ENCODE measurements at places on chromosomes 5 and 9.

DNA sequence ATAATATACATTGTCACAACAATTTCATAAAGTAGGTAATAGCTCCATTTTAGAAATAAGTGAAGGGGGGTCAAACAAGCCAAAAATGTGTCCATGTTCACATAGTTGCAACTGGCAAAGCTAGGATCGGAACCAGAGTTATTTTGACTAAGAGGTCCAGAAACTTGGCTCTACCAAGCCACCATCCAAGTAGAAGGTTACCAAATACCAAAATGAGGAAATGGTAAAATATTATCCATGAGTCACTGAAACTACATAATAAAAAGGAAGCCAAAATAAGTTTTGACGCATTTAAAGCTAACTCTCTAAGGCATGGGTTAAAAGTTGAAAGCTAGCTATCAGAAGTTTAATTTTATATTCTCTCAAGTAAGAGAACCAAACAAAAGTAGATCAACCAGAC is 886.9 kb upstream of the DMAC1 start:
- no peak for DNase-seq

DNA sequence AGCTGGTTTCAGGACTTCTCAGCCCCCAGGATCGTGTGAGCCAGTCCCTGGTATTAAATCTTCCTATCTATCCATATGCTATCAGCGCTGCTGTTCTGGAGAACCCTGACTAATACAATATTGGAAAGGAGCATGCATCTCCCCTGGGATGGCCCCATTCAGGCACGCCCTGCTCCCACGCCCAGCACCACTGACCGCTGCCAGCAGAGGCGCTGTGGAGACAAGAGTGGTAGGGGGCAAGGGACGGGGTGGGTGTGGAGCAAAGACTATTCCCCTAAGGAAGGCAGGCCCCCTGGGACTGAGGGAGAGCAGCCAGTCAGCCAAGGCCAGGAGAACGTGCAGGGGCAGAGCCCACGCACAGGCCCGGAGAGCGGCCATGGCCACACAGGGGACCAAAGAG is 116.0 kb downstream of the VAV2 start:
- DNase-seq: no peak

DNA sequence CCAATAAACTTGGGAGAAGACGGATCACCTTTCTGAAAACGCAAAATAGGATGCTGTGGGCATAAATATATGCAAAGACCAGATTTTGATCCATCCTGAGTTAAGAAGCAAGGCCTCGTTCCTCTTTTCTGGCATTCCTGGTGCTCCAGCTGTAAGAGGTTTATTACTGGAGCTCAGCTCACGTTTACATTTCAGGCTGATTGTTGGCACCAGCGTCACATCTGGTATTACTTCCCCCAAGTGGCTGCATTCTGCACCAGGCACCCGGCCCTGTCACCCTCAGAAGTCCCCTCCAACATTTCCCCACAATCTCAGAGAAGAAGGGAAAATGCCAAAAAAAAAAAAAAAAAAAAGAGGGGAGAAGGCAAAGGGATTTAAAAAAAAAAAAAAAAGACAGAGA is 348.7 kb downstream of the SLIT3 start:
- no peak for DNase-seq

DNA sequence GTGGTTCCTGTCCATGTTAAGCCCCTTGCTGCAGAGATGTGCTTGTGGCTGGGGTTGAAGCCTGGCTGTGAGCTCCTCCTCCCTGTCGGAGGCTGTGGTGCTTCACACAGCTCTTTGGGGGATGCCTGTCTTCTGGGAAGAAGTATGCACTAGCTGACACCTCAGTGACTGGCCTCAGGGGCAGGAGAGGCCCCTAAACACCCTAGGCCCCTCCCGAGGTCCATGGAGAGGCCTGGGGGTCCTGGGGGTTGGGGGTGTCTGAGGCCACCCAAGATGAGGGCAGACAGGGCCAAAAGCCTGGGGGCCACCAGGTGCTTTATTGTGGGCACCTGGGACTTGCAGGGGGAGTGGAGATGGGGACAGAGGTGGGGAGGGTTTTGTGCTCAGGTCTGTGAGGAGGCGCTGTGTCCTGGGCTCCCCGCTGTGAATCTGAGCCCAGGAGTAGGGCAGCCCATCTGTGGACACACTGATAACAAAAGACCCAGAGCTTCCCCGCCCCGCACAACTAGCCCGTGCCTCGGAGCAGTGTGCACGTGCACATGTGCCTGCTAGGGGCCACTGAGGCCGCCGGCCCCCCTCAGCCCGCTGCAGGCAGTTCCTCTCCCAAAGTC is 92.0 kb downstream of the PHF2 start:
- DNase-seq: no peak

DNA sequence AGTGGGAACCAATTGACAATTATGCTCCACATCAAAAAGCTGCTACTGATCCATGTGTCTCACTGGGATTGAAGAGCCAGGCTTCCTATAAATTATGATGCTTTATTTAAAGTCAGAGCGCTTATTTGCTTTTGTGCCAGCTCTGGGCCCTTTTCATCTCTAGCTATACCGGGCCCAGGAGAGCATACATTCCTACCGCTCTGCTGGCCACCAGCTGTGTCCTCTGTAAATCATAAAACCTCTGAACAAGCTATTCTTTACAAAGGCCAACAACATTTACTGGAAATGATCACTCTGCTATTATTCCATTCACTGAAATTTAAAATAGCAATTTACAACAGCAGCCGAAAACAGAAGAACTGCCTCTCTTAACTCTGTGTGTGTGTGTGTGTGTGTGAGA is 86.6 kb downstream of the ZNF608 start:
- no peak for DNase-seq

- no peak for DNase-seq
These were observed 5.4 kb upstream of the DOCK8 start for GRCh38 chr9:209143-209758.

GRCh38 chr9:88322906-88323566 is 65.2 kb upstream of the SPIN1 start:
- no peak for DNase-seq

DNA sequence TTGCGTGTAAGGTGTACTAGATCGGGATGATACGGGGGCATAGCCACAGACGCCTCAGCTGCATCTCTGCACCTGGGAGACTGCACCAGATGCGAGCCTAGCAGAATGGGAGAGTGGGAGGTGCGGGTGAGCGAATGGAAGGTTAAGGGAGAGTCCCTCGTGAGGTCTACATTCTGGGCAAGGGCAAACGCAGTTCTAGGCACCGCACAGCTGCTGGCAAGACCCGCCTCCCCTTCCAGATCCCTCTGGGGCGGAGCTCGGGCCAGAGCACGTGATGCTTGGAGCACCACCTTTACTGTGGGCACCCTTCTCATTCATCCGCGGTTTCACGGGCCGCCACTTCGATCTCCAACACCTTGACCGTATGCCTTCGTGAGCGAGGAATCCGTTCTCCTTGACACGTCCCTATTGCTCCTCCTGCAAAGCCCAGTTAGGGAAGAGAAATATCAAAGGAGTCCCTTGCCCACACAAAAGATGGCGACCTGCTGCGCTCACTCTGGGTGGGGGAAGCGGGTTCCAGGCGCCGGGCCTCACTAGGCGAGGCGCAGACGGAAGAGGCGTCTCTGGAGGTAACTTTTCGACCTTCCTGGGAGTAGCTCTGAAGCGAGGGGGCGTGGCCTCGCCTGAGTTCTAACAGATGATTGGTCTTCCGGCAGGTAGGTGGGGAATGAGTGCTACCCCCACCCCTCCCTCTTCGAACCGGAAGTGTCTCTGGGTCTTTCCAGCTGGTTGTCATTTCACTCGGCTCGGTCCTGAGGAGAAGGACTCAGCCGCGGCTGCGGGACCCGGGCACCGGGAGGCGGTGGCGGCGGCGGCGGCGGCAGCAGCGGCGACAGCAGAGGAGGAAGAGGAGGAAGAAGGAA is at the start of gene CPEB4:
Gene CPEB4, plus strand, starts transcription at position 740 of the 863 bp plus-strand sequence. CDS start 1,385 bp downstream, outside the sequence.
- peak; percentile 87 for DNase-seq

DNA sequence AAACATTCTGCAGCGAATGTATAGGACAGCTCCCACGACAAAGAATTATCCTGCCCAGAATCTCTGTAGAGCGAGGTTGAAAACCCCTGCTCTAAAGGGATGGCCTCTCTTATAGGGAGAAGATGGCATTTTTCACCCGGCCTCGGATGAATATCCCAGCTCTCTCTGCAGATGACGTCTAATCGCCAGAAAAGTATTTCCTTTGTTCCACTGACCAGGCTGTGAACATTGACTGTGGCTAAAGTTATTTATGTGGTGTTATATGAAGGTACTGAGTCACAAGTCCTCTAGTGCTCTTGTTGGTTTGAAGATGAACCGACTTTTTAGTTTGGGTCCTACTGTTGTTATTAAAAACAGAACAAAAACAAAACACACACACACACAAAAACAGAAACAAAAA is 17.4 kb upstream of the RARS1 start:
- DNase-seq: no peak

DNA sequence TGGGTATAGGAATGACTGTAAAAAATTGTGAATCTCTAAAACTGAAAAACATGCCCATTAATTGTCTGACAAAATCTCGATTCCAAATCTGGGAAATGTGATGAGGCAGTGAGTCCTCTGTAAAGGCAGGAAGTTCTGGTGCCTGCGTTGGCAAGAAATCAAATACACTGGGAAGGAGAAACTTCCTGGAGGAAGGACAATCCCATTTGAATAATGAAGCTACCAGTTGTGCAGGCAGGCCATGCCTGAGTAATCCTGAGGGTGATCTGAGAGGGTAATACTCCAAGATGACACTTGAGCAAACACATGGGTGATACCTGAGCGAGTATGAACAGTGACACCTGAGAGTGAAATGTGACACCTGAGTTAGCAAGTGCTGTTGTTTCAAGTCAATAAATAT is 49.7 kb downstream of the KIF24 start:
- DNase-seq: no peak

DNA sequence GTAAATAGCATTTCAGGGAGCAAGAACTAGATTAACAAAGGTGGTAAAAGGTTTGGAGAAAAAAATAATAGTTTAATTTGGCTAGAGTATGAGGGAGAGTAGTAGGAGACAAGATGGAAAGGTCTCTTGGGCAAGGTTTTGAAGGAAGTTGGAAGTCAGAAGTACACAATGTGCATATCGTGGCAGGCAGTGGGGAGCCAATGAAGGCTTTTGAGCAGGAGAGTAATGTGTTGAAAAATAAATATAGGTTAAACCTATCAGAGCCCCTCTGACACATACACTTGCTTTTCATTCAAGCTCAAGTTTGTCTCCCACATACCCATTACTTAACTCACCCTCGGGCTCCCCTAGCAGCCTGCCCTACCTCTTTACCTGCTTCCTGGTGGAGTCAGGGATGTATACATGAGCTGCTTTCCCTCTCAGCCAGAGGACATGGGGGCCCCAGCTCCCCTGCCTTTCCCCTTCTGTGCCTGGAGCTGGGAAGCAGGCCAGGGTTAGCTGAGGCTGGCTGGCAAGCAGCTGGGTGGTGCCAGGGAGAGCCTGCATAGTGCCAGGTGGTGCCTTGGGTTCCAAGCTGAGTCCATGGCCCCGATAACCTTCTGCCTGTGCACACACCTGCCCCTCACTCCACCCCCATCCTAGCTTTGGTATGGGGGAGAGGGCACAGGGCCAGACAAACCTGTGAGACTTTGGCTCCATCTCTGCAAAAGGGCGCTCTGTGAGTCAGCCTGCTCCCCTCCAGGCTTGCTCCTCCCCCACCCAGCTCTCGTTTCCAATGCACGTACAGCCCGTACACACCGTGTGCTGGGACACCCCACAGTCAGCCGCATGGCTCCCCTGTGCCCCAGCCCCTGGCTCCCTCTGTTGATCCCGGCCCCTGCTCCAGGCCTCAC is at the start of gene CA9:
Gene CA9, plus strand, starts transcription at position 797 of the 893 bp plus-strand sequence. Its CDS starts 32 bp downstream, at position 829.
- DNase-seq: no peak

- no peak for DNase-seq
These were observed 130.6 kb downstream of the RXRA start for GRCh38 chr9:134456756-134457305.

GRCh38 chr5:79133121-79133656 is 21.6 kb downstream of the BHMT start:
- DNase-seq: no peak

- no peak for DNase-seq
These were observed 218.5 kb downstream of the SPOCK1 start for GRCh38 chr5:137280656-137281055.

DNA sequence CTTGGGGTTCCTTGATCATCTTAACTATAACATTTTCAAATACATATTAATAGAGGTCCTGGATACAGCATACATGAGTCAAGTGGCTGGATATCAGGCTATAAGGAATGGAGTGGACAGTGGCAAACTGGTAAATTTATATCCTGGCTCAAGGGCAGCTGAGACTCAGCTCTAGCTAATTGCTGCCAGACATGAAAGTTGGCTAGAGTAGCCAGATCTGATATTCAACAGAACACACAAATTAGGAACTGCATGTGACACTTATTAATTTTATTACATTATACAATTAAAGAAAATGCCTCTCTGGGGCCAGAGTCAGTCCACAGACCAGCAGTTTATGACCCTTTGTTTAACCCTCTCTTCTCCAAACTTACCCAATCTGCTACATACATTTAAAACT is 206.5 kb downstream of the KCTD16 start:
- no peak for DNase-seq

GRCh38 chr5:171975262-171975876 is 31.1 kb downstream of the FBXW11 start:
- no peak for DNase-seq

All from activated naive CD4-positive, alpha-beta T cell (primary cell).